Bronchial epithelial cell (primary cell): ENCODE measurements at places on chromosomes 4 and X. TPM values are rescaled to one million over a fixed set of nuclear protein-coding genes. Genes with fewer than 3 reads are reported as not detected.

DNA sequence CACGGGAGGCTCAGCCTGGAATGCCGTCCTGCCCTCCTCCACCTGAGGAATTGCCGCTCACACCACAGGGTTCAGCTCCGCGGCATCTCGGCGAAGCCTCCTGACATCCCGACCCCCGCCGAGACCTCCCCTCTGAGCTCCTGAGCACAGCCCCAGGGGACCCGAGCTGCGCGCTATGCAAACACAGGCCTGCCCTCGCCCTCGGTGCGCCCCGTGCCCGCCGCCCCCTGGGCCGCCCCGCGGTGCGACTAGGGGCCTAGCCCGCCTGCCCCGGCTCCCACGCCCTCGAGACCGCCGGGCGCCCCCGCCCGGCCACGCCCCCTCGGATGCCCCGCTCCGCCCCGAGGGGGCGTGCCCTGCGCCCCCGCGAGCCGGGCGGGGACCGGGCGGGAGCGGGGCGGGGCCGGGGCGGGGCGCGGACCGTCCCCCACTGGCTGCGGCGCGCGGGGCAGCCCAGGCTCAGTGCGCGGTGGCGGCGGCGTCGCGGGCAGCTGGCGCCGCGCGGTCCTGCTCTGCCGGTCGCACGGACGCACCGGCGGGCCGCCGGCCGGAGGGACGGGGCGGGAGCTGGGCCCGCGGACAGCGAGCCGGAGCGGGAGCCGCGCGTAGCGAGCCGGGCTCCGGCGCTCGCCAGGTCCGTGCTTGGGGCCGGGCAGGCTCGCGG, at the start of gene FGFR3:
Gene FGFR3, plus strand, starts transcription at position 462 of the 664 bp plus-strand sequence. CDS start 642 bp downstream, outside the sequence.
- no peak for DNase-seq

PNMA6A gene
- 0.53 and 0.77 TPM in 2 replicates for total RNA-seq

ERCC6L gene
- under 0.01 and 0.13 TPM in 2 replicates for total RNA-seq

CFAP99 gene
- not detected in 2 replicates for total RNA-seq

GRCh38 chrX:19440713-19441112, 74.6 kb downstream of the MAP3K15 start:
- peak; percentile 50 for DNase-seq

OCIAD2 gene
- 162 and 415 TPM in 2 replicates for total RNA-seq

FATE1 gene
- total RNA-seq = not detected in 2 replicates

VEGFD gene
- 0.26 TPM in 2 replicates for total RNA-seq

GRCh38 chr4:130008461-130008860, 912.5 kb downstream of the C4orf33 start:
- DNase-seq = no peak

ATP1B4 gene
- not detected in 2 replicates for total RNA-seq

- peak; percentile 91 for DNase-seq
Observed at GRCh38 chrX:122565952-122566351, 618.1 kb upstream of the GRIA3 start.

- peak; percentile 98 for DNase-seq
Observed at GRCh38 chr4:184383497-184384055, 90.8 kb downstream of the IRF2 start.

ART3 gene
- under 0.01 TPM in 1 of 2 replicates, not detected in the other for total RNA-seq

GRCh38 chr4:124938836-124939235, 226.3 kb upstream of the ANKRD50 start:
- no peak for DNase-seq

DUSP21 gene
- total RNA-seq = not detected in 2 replicates

GRCh38 chr4:169369634-169370033, 98.9 kb upstream of the SH3RF1 start:
- DNase-seq = no peak

GRCh38 chrX:22047468-22047867, 15.3 kb downstream of the PHEX start:
- DNase-seq = no peak

DNA sequence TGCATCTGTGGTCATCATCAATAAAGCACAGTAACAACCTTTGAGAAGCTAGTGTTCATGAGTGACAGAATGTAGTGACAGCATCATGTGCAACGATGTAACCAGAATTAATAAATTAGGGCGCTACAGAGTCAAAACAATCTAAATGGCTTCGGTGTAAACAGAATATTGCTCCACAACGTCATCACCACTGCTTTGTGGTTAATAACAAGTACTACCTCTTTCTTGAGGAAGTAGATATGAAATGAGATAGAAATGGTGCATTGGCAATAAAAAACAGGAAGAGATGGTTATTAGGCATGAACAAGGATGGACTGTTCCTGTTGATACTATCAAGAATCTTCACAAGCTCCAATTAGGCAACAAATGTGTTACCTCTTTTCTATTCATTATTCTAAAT, 8.7 kb upstream of the PDHA2 start:
- no peak for DNase-seq

MGARP gene
- 0.13 and 0.53 TPM in 2 replicates for total RNA-seq

KDR gene
- under 0.01 TPM in 1 of 2 replicates, not detected in the other for total RNA-seq

DNA sequence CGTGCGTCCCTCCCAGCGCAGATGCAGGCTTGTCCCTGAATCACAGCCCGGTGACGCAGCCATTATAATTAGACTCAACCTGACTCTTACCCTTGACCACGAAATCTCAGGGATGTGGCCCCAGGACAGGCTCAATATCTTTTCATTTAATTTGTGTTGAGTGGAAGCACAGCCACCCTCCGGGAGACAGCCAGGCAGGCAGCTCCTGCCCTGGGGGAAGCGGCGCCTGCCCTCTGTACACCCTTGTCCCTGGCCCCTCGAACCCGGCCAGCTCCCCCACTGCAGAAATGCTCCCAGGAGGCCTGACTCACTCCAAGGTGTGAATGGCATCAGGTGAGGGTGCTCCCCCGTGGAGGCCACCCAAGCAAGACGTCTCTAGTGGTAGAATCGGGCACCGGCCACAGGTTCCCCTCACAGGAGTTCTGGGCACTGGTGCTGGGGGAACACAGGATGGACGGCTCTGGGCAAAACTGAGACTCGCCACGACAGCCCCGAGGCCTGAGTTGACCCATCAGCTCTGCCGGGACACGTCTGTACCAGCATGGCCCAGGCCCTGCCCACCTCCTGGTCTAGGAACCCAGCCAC, 2.7 kb downstream of the CPLX1 start:
- no peak for DNase-seq

DNA sequence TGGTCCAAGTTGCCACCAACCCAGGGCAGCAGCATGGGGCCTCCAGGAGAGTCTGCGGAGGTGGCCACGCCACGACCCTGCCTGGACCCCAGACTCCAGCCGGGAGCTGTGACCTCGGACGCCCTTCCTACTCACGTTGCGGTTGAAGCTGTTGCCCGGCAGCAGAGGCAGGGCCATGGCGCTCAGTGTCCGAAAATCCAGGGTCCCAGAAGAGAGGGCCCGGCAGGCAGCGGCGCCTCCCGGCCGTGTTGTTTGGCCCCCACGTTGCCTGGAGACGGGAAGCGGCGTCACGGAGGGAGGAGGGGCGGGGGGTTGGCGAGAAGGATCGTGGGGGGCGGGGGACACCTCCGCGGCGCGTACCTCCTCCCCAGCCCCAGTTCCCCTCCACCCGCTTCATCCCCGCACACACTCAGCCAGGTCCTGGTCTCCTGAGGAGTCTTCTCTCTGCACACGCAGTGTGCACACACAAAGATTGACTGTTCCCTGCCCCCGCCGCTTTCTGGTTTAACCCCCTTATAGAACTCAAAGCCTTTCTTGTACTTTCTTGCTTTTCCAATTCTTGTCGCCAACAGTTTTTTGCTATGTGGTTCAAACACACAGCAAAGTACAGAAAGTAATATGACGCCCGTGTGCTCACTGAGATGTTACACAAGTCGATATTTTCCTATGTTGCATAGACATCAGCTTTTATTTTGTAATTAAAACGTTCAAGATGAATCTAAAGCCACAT, at the start of gene EFHC2:
Gene EFHC2, minus strand, starts transcription at position 261 of the 730 bp plus-strand sequence. Its CDS starts 84 bp downstream, at position 177.
- peak; percentile 1 for DNase-seq

- DNase-seq = no peak
Observed at GRCh38 chr4:94571298-94571697, 119.6 kb downstream of the PDLIM5 start.

HPGDS gene
- total RNA-seq = not detected in 2 replicates

DNA sequence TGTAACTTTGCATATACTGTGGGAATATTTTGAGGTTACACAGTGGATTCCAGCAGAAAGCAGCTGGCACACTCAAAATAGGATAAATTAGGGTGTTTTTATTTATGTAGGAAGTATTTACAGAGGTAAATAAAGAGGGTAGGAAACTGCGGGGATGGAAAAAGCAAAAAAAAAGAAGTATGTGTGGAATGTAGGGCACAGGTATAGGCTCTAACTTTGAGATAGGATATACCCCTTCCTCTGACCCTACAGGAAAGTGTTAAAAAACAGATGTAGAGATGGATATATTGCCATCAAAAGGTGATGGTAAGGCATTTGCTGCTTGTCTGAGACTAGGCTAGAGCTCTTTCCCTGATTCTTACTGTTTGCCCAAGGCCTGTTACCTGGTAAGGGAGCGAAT, 173.1 kb upstream of the ANK2 start:
- DNase-seq = no peak

MAMLD1 gene
- under 0.01 and 0.13 TPM in 2 replicates for total RNA-seq

DNA sequence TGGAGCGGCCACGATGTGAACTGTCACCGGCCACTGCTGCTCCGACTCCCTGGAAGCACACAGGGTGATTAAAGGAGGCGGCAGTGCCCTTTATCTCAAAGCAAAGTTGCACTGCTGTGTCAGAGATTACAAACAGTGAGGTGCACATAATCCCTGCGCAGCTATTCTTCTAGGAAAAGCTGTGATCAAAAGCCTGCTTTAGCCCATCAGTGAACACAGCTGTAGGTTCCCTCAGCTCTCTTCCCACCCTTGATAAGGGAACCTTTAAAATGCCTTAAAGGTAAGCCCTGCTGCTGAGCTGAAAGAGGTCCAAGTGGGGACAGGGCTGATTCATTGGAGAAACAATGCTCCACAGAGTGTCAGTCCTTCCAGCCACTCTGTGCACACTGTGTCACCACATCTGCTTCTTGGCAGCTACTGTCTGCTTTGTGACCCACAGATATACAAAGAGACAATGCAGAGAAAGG, 127.6 kb downstream of the EIF4E start:
- DNase-seq = no peak

KLHL34 gene
- total RNA-seq = not detected in 2 replicates

DNA sequence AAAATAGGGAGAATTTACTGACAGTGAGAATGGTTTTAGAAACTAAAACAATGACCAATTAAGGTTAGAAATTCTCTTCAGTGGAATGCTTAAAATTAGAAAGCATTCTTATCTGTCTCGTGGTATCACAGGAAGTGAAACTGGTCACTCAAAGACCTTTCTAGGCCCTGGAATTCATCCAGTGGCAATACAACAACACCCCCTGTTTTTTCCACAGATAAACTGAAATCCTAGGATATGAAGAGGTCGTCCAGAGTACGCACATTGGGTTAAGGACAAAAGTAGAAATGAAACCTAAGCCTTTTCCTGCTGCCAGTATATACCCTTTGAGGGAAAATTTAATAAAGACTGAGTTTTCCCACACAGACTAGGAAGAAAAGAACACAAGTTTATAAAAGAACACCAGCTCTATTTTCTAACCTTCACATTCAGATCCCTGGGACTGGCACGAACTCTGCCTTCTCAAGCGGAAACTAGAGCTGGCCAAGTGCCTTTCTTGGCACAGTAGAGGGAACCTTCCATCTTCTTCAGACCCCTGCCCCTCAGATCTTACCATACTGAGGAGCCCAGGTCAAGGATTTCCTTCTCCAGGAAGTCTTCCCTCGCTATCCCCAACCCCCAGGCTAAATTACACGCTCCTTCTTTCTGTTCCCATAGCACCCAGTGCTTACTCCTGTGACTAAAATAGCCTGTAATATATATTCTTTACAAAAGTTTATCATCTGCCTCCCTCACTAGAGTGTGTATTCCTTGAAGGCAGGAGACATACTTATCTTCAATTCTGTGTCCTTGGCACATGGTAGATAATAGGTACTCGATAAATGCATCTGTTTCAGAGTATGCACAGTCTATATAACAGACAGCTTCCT, 16.9 kb downstream of the LHFPL1 start:
- DNase-seq = no peak

RPS6KA6 gene
- 5.3 and 6.0 TPM in 2 replicates for total RNA-seq

FAM9B gene
- total RNA-seq = not detected in 2 replicates

DNA sequence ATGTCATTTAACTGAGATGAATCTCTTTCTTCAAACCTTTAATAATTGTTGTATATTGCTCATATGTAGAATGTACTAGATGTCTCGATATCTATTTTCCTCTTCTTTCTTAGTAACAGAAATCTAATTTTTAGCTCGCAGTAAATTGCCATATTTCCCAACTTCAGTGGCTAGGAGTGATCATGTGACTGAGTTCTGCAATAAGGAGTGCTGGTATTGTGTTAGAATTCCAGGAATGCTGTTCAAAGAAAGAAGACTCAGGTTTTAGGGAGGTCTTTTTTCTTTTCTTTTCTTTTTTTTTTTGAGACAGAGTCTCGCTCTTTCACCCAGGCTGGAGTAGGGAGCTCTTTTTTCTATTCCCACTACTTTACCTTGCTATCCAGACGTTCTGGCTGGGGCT, 81.7 kb downstream of the SLC10A7 start:
- no peak for DNase-seq

DNA sequence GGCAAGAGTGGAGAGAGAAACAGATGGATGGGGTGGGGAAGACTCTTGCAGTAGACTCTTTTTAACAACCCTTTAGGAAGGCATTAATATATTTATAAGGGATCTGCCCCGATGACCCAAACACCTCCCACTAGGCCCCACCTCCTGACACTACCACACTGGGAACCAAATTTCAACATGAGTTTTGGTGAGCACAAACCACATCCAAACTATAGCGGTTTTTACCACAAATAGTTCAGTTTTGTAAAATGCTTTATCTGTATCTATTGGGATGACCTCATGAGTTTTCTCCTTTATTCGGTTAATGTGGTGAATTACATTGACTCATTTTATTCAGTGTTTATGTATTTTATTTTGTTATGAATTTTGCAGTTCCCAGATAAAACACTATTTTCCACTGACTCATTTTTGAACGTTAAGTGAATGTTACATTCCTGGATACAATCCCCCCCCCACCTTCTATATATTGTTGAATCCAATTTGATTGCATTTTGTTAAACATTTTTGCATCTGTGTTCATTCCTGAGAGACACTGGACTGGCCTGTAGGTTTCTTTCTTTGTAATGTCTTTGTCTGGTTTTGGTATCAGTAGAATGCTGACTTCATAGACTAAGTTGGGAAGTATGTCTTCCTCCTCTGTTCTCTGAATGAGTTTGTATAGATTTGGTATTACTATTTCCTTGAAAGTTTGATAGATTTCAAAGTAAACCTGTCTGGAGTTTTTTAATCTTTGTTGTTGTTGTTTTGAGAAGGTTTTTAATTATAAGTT, 13.9 kb upstream of the CPLX1 start:
- DNase-seq = no peak

DNA sequence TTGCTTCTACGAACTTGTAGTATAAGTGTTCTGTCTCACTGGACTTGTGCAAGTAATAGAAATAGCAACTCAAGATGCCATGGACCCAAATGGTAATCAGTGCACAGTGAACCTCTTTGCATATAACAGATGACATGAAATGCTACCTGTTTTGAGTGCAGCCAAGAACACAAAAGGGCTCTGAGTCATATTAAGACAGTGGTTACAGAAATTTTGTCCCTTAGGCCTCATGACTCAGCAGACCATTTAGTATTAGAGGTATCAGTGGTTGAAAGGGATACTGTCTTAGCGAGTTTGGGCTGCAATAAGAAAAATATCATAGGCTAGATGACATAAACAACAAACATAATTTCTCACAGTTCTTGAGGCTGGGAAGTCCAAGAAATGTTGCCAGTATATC, 502.9 kb upstream of the PCDH10 start:
- DNase-seq = peak; percentile 39

GRCh38 chr4:126757219-126757618, 875.5 kb upstream of the INTU start:
- DNase-seq = no peak
